Tibial nerve (tissue), 4 donors: ENCODE measurements at places on chromosomes 3 and 15.

GRCh38 chr15:72358650-72359171 is 17.1 kb downstream of the HEXA start:
- no peak for DNase-seq

DNA sequence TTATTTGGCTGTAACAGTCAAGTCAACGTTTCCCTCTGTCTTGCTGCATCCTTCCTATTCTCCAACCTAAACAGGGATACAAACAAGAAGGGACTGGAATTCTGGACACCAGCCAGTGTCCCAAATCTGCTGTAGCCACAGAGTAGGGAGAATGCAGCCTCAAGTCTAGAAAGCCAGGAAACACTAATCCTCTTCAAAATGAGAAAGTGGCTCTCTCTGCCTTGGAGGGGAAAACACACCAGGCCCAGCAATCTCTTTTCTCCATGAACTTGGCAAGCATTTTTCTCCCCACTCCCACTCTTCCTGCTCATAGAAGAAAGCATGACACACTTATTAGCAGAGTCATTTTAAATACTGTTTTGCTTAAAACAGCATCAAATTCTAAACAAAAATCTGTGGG is 781.7 kb downstream of the SQOR start:
- DNase-seq = no peak

DNA sequence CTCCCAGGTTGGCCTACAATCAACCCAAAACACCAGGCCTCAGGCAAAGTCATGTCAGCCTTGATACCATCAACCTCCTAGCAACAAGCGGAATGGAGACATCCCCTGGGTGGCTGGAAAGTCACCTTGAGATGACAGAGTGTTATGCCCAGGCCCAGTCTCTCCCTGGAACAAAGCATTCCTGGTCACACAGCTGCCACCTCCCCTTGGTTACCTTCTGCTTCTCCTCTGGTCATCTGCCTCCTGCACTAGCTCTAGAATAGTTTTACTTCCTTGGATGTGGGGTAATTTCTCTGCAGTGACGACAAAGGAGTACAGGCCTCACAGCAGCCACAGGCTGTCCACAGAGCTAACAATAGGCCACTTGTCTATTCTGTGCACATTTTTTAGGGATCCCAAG is 114.9 kb downstream of the RFTN1 start:
- DNase-seq = no peak

- no peak for DNase-seq
These were observed 116.7 kb downstream of the NUP210 start for GRCh38 chr3:13303410-13303809.

DNA sequence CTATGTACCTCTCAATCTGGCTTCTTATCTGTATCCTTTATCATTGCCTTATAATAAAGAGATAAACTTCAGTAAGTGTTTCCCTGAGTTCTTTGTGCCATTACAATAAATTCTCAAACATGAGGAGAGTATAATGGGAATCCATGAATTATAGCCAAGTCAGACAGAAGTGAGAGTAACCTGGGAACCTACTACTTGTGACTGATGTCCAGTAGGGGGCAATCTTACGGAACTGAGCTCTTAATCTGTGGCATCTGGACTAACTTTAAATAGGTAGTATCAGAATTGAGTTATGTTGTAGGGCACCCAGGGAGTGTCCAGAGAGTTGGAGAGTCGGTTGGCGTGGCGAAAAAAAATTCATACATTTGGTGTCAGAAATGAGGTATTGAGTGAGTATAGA is 542.6 kb downstream of the ZBBX start:
- no peak for DNase-seq

DNA sequence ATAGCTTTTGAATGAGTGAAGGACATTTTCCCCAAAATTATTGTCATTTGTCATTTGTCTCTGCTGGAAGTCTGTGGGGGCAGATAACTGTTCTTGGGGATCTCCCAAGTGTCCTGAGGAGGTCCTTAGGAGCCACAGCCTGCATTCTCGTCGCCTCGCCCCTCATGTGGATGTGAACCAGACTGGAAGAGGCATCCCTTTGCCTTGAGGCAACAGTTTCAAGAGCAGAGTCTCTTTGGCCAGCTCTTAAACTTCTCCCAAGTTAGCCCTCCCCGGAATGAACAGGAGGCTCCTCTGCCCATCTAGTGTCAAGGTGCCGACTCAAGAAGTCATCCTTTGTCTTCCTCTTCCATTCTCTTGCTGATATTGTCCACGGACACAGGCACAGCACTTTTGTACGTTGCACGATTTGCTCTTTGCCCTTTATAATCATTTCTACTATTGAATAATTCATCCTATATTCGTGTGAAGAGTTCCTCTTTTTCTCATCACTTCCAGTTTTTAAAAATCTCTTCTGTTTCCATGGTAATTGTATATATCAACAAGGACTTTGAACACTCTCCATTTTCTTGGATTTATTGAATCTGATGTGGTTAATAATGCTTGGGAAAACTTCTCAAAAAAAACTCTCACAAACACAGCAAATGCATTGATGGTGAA is 40.8 kb upstream of the CD47 start:
- no peak for DNase-seq

DNA sequence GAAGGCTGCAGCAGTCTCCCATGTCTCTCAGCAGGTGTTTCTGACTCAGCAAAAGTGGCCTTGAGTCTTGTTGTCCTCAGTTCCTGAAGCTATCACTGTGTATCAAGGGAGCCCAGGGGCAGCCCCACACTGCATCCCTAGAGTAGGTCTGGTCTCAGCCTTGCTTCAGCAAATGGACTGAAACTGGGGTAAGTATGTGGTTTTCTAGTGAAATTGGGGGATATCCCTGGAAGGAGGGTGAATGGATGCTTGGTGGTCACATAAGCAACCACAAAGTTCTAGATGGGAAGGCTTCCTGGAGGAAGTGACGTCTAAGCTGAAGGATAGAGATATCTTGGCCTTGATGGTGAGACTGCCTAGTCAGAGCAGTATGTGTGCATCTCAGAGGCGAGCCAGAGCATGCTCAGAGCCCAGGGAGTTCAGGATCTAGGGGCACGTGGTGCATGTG is 38.4 kb downstream of the TMEM158 start:
- DNase-seq = no peak

- no peak for DNase-seq
These were observed 18.7 kb downstream of the ABTB1 start for GRCh38 chr3:127691489-127691888.

GRCh38 chr3:69582044-69582443 is 157.2 kb upstream of the MITF start:
- DNase-seq = no peak

GRCh38 chr3:66506154-66506553 is 5.3 kb upstream of the LRIG1 start:
- no peak for DNase-seq

DNA sequence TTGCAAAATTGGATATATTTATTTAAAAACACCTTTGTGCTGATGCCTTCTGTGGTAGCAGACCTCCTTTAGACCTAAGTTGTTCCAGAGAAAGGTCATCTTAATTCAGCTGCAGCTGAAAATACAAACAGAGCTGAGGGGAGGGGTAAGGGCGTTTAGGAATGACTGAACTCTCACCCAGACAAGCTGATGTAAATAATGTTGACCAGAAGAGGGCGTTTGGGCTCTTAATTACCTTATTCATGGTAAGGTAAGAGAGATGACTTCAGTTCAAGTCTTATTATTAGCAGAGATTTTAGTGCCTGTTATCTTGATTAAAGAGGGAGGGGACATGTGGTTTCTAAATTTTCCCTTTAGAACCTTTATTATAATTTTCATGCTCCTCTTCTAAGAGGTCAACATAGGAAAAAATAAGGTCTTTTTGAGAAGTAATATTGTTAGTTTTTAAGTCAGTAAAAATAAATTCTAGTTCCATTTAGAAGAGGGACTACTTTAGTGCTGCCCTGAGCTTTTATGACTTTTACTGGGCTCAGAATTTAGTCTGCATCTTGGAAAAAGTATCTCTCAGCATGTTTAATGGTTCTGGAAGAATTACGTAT is 46.3 kb downstream of the GPR171 start:
- peak; percentile 26 for DNase-seq

- DNase-seq = no peak
These were observed 338.5 kb downstream of the TUSC7 start for GRCh38 chr3:117047951-117048705.

DNA sequence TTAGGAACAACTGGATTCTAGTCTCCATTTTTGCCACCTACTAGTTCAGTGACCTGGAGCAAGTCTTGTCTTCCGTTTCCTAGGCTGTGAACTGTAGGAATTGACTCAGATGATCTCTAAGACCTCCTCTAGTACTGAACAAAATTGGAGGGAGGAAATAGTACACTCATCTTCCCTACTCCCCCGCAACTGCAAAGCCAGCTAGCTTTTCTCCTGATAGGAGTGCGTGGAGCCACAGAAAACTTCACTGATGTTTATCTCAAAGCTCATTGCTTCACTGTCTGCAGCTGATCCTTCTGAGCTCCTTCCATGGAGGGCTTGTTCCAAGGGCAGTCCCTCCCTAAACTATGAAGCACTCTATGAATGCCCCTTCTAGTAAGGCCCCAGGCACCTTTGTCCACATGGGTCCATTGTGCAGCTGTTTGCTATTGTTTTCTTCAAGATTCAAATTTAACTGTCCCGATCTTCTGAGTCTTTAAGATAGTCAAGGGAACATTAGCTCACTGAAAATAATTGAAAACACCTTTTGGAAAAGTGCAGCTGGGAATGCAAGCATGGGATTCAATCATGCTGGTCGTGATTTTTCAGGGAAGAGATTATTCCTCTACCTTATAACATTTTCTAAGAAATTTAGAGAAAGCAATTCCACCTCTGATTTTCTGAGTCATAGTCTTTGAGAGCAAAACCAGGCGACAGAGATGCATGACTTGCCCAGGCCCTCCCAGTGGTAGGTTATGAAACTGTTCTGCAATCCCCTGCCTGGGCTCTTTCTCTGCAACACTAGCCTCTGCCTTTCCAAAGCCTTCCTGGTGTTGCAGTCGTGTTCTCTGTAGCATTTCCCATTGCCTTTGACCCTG is 24.3 kb downstream of the FILIP1L start:
- no peak for DNase-seq

- DNase-seq = no peak
These were observed 80.1 kb downstream of the SATB1 start for GRCh38 chr3:18345015-18345367.

- DNase-seq = no peak
These were observed 14.9 kb upstream of the CRABP1 start for GRCh38 chr15:78325092-78325843.

GRCh38 chr3:42229266-42229941 is 36.6 kb downstream of the CCK start:
- DNase-seq = no peak

DNA sequence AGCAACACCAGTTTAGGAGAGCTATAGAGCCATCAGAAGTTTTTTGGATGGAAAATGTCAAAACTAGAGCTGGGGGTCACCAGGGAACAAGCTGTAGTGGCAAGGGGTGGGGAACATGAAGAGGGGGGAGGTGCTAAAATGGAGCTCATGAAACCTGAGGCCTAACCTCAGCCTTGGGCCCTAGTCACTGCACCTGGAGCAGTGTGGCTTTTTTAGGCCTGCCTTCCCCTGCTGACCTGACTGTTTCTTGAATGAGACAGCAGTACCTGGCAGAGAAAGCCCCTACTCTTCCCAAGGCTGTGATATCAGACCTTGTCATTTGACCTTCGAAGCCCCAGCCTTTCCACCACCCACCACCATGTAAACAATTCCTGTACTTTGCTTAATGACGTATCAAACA is 383.5 kb downstream of the EPHB1 start:
- DNase-seq = no peak

GRCh38 chr3:151708868-151709267 is 24.9 kb upstream of the AADACL2 start:
- DNase-seq = no peak

DNA sequence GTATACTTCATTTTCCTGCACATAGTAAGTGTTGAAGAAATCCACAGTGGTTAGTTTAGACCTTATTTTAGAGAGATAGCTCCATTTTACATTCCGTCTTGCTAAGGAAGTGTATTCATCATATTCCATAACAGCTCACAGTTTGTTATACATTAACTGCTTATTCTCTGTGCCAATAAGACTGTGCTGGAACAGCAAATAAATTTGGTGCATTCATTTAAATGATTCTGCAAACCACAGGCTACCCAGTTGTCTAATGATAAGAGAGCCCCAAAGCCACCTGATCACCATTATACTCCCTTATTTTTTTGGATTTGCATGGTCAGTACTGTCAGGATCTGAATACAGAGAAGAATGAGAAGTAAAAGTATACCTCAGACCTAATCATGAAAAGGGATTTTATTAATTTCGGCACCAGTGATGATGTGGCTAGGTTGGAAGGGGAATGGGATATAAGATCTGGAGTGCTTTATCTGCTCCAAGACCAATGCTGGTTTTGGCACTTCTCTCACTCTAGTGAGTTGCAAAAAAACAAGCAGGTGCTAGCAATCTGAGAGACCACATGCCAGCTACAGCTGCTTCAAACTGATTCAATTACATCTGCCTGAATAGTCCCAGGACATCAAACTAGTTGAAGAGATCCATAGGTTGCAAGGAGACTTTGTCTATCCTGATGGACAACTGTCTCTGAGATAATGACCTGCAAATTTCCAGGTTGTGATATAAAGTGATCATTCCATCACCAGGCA is 254.8 kb downstream of the ZBTB20 start:
- no peak for DNase-seq

DNA sequence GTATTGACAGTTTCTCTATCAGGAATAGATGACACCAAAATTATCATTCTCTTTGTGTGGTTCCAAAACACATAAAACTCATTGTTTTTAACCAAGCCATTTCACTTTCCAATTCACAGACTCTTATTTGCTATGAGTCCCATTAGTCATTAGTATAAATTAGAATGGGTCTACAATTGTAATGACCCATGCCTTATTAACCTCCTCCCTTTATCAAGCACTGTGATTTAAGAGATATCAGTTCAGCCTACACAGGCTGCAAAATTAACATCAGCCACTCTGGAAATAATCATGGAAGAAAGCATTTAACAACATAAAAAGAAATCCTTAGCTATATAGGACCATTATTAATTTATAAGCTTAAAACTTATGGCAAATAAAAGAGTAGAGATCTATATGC is 440.6 kb downstream of the GBE1 start:
- DNase-seq = no peak

- no peak for DNase-seq
These were observed 4.6 kb downstream of the TMEM266 start for GRCh38 chr15:76064375-76064774.

- DNase-seq = no peak
These were observed 38.3 kb downstream of the CX3CR1 start for GRCh38 chr3:39241561-39241960.

- DNase-seq = no peak
These were observed 888.4 kb downstream of the ROBO1 start for GRCh38 chr3:78879295-78879860.

- no peak for DNase-seq
These were observed 5.8 kb downstream of the HEXA start for GRCh38 chr15:72369964-72370363.

GRCh38 chr3:70829092-70829491 is 516.7 kb upstream of the MDFIC2 start:
- no peak for DNase-seq

GRCh38 chr3:112136046-112136445 is 3.0 kb upstream of the GCSAM start:
- no peak for DNase-seq

DNA sequence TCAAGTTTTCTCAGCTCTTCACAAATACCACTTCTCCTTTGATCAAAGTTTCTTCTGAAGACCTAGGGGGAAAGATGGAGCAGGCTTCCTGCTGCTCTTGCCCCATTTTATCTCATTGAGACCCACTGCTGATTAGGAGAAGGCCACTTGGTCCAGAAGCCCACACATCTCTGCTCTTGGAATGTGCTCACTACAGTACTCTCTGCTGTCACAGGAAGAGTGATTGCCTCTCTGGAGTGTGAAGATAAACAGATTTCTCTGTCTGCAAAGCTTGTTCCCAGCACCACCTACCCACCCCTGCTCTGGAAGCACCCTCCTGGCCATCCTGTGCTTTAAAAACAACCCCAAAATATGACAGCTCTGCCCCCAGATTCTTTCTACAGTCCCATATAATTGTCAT is 41.3 kb upstream of the PRTG start:
- no peak for DNase-seq
